ENCODE measurements at places on chromosomes 4 and X. TPM values are rescaled to one million over a fixed set of nuclear protein-coding genes. Genes with fewer than 3 reads are reported as not detected.

The GAGE2A gene
- total RNA-seq = not detected

The CSN1S1 gene
- not detected for total RNA-seq

The GASK1B gene
- total RNA-seq = not detected

The HS3ST1 gene
- not detected for total RNA-seq

The MAOB gene
- total RNA-seq = not detected

The NDST4 gene
- not detected for total RNA-seq

The TMEM271 gene
- not detected for total RNA-seq

The F8A3 gene
- 10.4 TPM for total RNA-seq

The KIT gene
- 0.21 TPM for total RNA-seq

The CT45A10 gene
- not detected for total RNA-seq

The AP1S2 gene
- total RNA-seq = 35.2 TPM

The USP46 gene
- total RNA-seq = 12.4 TPM

The SYTL4 gene
- total RNA-seq = not detected

The CCSER1 gene
- total RNA-seq = 0.06 TPM

The CTAG1B gene
- not detected for total RNA-seq

The UGT2A1 gene
- not detected for total RNA-seq

The TRIM75 gene
- not detected for total RNA-seq

The ANXA3 gene
- 0.21 TPM for total RNA-seq

The GPR119 gene
- not detected for total RNA-seq

The SPANXB1 gene
- not detected for total RNA-seq

The TBC1D8B gene
- total RNA-seq = 0.99 TPM

The TREX2 gene
- total RNA-seq = 1.9 TPM

The CTAG1A gene
- not detected for total RNA-seq

The AFP gene
- not detected for total RNA-seq

The FRMD7 gene
- not detected for total RNA-seq

The MED28 gene
- total RNA-seq = 58.7 TPM

The UPF3B gene
- total RNA-seq = 19.9 TPM

The CDKL2 gene
- total RNA-seq = 0.53 TPM

The MAGEA2 gene
- total RNA-seq = not detected

The ERVMER34-1 gene
- total RNA-seq = 0.13 TPM

The UCHL1 gene
- 2.6 TPM for total RNA-seq

The NUDT10 gene
- 1.2 TPM for total RNA-seq

The KIAA1210 gene
- total RNA-seq = not detected

The RBM46 gene
- total RNA-seq = not detected

The PPP4R3C gene
- total RNA-seq = not detected

The FHDC1 gene
- 0.04 TPM for total RNA-seq

The SLC7A11 gene
- 1.7 TPM for total RNA-seq

The PRR32 gene
- total RNA-seq = not detected

The MBNL3 gene
- total RNA-seq = 24.9 TPM
